Activated CD4-positive, alpha-beta T cell treated with anti-CD3 and anti-CD28 coated beads, Interleukin-2, amount 50 U/mL, for 4 hours (primary cell): ENCODE measurements at places on chromosomes 3 and 15.

DNA sequence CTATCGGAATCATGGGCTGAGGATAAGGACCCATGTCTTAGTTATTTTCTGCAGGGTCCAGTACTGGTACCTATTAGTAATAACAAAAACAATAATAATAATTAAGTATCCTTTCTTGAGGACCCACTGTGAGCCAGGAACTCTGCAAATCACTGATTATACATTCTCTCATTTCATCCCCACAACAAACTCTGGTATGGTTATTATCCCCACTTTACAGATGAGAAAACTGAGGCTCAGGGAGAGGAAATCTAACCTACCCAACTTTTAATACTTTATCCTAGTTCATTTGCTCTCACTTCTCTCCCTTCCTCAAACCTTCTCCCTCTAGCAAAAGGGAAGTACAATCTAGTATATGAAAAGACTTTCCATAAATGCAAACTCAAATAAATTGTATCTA, 528.4 kb upstream of the PROK2 start:
- DNase-seq, result no peak

DNA sequence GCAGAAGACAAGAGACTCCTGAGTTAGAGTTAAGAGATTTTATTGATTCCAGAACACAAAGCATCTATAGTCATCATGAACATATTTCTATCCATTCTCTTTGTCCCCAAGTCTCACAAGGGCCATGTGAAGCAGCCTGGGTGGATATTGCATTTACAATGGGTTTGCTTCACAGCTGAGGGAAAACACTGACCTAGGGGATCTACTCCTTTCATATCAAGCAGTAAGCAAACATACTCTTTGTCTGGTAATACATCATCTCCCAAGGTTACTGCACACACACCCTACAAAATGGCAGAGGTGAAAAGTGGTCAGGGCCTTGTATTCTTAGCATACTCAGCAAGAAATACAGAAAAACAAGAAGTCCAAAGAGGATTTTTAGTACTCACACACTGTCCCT, 267.7 kb upstream of the BCHE start:
- no peak for DNase-seq

- no peak for DNase-seq
Measured at GRCh38 chr3:162398554-162398953, 901.9 kb downstream of the OTOL1 start.

- no peak for DNase-seq
Measured at GRCh38 chr3:65200310-65200970, 512.6 kb upstream of the ADAMTS9 start.

DNA sequence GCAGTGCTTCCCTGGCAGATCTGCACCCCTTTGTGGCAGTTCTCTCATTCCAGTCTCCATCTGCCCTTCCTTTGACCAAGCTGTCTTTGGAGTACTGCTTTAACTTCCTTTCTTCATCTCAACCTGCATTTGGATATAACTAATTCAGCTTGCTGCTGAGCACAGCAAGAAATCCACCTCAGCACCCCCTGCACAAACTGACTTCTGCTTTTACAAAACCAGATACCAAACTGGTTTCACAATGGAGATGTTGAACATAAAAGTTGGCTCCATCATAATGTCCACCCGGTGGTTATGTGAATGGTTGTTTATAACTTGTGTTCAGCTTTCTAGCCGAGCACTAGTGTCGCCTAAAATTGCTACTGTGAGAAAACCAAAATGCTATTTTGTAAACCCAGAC, 341.1 kb upstream of the SEMA6D start:
- no peak for DNase-seq

GRCh38 chr3:39146611-39147591, 6.5 kb downstream of the CSRNP1 start:
- peak; percentile 71 for DNase-seq

GRCh38 chr3:68817243-68817642, 115.1 kb downstream of the TAFA4 start:
- no peak for DNase-seq

DNA sequence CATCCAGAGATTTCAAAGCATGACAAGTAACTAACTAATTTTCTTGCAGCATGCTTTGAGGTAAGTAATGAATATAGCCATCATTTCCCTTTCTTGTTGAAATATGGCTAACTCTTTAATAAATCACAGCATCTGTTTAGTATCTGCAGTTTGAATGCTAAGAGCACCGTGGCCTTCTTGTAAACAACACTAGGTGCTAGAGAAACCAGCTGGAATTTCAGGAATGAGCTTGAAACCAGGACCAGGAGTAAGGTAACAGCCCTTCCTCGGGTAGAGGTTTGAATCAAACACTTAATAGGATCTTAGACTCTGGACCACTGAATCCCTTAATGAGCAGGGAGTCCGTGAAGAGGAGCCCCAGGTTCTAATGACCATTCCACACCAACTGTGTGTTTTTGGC, 13.6 kb downstream of the CALML4 start:
- no peak for DNase-seq

DNA sequence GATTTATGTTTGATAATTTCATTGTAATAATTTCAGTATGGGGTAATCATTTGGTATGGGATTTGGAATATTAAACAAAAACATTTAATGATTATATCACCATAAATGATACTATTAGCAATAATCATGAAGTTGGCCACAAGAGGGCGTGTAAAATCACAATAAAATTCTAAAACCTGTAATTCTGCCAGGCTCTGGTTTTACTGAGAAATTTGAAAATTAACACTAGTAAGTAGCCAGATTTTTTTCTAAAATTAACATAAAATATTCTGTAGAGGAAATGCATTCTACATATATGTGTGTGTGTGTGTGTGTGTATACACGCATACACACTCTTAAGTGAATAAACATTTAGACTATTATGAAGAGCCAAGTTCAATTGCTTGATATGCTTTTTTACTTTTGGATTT, 40.5 kb downstream of the FEZF2 start:
- DNase-seq, result no peak

DNA sequence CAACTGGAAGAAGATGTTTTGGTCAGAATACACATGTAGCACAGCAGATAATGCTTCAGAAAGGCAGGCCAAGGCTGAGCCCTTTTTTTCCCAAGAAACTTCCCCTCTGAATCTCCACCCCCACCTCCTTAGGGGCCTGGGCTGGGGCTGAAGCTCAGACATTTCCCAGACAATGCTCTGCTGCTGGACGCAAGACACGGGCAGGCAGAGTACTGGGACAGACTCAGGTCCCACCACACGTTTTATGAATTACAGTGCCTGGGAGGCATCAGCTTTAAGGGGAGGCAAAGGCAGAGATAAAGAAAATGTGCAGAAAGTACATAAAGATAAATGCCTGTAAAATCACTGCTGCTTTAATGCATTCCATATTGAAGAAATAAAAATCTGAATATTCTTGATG, 479.4 kb downstream of the ERC2 start:
- DNase-seq, result no peak

DNA sequence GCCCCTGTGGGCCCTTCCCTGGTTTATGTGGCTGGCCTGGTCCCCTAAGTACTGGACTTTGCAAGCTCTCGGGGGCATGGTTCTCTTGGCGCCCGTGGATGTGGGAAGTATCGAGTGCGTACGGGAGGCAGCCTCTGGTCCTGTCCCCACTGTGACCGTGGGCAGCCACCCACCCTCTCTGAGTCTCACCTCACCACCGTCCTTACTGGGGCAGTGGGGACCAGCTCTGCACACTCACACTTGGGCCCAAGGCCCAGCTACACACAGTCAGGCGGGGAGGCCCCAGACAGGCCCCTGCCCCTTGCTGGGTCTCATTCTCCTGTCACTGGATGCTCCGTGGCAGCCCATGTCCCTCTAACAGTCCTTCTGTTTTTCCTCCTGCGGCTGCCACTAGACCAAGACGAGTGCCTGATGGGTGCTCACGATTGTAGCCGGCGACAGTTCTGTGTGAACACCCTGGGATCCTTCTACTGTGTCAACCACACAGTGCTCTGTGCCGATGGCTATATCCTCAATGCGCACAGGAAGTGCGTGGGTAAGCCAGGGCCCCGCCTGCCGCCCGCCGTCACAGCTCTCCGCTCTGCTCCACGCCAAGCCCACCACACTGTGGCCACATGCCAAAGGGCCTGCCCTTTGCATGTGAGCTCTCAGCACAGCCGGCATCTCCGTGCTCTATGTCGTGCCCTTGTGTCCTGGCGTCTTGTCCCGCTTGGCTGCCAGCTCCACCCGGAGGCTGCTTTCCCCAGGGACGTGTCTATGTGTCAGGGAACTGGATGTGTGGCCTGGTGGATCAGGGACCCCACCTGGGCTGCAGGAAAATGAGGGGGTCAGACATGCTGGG, 72.7 kb downstream of the FBLN2 start:
- no peak for DNase-seq

DNA sequence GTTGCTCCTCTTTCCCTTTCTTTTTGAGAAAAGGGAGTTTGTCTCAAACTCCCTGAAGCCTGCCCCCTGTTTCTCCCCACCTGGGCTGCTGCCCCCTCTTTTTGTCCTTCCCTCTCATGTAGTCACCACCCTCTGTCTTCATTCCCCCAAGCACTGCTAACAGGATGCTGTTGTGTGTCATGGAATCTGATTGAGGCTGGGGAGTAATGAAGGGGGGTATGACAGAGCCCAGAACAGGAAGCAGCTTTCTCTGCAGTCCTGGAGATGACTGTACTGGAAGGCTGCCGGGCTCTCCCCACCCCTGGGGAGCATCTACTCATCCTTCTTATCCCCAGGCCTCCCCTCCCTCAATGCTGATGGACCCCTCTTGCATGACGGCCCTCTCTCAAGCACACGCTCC, 181.6 kb downstream of the ABHD5 start:
- no peak for DNase-seq

DNA sequence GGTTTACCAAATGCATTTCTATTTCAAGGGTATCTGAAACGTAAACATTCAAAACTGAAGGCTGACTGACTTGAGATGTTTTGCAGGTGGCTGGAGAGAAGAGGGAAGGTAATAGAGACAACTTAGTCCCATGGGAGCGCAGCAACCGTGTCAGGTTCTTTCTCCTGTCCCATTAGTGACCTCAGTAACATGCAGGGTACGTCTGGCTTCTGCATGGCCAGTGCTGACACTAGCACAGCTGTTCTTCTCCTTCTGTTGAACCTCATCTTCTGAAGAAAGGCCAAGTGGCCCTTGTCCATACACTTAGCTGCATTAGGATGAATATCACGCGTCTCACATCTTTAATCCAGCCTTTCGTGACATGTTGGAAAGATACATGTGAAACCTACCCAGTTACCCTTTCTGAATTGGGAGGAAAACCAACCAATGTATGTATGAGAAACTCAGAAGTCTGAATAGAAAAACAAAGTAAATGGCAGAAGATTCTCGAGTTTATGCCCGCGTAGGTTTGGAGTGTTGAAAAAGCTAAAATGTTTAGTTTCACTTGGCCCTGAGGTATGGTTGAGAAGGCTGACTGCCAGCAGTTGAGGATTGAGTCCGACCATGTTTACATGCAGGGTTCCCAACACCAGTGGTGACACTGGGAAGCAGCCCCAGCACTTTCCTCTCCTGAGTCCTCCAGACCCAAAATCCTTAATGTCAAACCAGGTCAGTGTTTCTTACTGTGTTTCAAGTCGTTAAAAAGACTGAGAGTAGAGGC, 10.3 kb downstream of the NCBP2 start:
- DNase-seq, result no peak

GRCh38 chr3:112908252-112908651, 61.6 kb upstream of the CD200R1L start:
- DNase-seq, result no peak

- DNase-seq, result no peak
Measured at GRCh38 chr3:23723930-23724329, 81.8 kb upstream of the UBE2E1 start.

DNA sequence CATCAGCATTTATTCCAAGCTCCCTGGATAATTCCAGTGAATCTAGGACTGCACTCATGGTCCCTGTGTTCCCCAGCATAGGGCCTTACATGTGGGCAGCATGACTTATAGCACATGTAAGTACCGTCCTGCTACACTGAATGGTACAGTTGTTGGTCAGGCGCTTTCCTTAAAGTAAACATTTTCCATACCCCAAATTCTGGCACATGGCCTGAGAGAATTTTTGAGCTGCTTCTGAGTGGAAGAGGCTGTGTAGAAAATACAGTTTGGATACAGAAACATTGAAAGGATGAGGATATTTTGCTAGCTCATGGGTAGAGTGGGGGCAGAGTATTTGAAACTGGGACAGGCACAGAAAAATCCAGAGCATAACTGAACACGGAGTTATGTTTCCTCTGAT, 27.6 kb downstream of the CORO2B start:
- DNase-seq, result no peak

DNA sequence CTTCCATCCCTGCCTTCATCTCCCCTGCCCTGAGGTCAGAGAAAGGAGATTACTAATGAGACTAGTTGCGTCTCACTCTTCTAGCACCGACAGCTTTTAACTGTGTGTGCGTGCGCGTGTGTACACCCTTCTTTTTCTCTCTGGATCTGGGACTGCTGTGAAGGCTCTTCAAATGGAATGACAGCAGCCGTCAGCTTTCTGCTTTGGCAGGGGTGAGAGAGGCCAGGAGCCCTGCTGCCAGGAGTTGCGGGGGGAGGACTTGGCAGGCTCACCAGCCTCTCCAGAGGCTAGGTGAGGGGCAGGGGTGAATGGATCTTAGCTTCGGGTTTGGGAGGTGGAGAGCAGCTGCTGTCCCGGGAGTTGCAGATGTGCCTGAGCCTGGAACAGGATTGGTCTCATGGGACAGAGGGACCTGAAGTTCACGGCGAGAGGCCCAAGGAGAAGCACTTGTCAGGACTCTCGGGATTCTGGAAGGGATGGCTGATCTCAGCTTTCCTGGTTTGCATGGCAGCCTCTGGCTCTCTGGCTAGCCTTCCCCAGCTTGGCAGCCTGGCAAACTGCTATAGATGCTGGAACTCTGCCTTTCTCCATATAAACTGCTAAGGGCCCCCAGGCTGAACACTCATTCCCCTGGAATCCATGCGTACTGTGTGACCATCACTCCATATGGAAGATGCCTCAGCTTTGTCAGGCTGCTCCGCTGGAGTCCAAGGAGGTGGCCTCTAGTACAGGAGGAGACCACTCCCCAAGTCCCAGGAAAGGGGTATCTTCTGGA, 16.6 kb downstream of the TEX264 start:
- DNase-seq, result no peak

GRCh38 chr3:128075522-128076482, 23.6 kb downstream of the SEC61A1 start:
- DNase-seq, result peak; percentile 79

- no peak for DNase-seq
Measured at GRCh38 chr3:188400494-188401243, 246.7 kb downstream of the LPP start.

DNA sequence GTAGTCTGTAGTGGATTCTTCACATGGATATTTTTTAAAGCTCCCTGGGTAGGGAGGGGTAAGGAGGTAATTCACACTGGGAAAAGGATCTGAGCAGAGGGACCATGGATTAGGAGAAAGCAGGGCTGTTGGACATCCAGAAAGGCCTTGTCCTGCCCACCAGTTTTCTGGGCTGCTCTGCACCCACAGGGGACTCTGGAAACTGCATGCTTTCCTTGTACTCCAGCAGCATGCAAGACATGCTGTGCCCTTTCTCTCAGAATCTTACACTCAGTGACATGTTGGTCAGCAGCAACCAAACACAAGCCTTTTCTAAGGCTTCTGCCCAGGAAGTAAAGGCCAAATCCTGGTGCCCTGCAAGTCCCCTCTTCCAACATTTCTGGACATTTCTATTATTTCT, 2.5 kb upstream of the FBN1 start:
- no peak for DNase-seq
